ENCODE measurements at places on chromosomes 11 and 22. TPM values are rescaled to one million over a fixed set of nuclear protein-coding genes. Genes with fewer than 3 reads are reported as not detected.

- DNase-seq = no peak
These were observed 17.8 kb downstream of the BBOX1 start for GRCh38 chr11:27058456-27058855.

- no peak for DNase-seq
These were observed 130.5 kb downstream of the MED15 start for GRCh38 chr22:20637750-20638506.

DNA sequence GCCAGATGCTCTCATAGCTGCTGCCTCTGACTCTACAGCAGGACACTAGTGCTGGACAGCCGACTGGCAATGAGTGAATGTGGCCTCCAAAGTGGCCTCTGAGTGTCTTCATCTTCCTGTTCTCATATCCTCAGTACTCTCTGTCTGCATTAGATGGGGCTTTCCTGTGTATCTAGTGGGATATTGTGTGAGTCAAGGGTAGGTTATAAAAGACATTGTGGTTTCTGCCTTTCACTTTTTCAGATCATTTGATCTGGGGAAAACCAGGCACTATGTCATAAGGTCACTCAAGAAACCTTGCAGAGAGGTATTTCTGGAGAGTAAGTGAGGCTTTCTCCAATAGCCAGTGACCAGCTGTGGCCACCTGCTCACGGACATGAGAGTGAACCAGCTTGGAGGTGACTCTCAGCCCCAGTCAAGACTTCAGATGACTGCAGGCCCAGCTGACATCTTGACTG lies 333.6 kb upstream of the NCAM1 start:
- no peak for DNase-seq

DNA sequence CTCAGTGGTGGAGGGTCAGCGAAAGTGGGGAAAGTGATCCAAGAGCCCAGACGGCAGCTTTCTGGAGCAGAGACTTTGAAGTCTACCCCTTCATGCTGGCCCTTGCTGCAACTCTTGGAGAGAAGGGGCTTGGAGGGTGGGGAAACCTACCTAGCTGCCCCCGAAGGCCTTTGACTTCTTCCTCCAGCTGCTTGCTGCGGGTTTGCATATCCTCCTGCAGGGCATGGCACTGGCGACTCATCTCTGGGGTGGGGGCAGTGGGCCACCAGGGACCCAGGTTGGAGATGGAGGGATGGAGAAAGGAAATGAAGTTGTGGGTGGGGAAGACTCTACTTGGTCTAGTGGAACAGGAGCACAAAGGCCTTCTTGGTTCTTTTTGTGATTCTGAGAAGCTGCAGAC lies 7.7 kb downstream of the NHERF4 start:
- no peak for DNase-seq

GRCh38 chr22:49202226-49202625 lies 625.4 kb downstream of the BRD1 start:
- DNase-seq = no peak

Gene MAFF
- 23.6 TPM for polyA plus RNA-seq

- no peak for DNase-seq
These were observed 62.2 kb downstream of the DKK3 start for GRCh38 chr11:11946180-11946579.

DNA sequence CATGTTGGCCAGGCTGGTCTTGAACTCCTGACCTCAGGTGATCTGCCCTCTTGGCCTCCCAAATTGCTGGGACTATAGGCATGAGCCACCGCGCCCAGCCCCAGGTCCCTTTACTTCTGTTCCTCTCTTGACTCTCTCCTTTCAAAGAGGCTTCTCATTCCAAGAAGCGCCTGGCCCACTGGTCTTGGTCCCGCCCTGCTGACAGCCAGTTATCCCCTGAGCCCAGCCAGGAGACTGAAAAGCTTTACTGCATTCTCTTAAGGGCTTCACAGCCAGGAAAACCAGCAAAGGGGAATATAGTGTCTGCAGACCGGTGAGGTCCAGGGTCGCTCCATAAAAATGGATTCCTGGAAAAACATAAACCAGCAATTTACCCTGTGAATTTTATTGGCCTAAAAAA lies 68.3 kb downstream of the NFAM1 start:
- no peak for DNase-seq
